A549 (cell line): ENCODE measurements at places on chromosomes 5 and 9.

DNA sequence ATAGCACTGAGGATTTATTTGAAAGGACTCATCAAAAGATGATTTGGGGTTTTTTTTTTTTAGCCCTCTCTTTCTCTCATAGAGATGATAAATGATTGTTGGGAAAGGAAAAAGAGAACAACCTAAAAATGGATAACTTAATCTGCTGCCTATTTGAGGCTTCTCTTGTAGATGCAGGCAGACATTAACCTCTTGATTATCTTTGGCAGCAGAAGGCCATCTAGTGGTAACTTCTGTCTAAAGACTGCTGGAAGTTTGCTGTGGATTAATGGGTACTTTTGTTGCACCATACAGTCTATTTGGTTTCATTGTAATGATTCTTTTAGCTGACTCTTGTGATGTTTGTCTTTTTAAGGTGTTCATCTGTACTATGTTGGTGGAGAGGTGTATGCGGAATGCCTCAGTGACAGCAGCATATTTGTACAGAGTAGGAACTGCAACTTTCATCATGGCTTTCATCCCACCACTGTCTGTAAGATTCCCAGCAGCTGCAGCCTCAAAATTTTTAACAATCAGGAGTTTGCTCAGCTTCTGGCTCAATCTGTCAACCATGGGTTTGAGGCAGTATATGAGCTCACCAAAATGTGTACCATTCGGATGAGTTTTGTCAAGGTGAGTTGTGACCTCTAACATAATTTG, 18.8 kb downstream of the SMIM32 start:
- DNase-seq = peak; percentile 72

DNA sequence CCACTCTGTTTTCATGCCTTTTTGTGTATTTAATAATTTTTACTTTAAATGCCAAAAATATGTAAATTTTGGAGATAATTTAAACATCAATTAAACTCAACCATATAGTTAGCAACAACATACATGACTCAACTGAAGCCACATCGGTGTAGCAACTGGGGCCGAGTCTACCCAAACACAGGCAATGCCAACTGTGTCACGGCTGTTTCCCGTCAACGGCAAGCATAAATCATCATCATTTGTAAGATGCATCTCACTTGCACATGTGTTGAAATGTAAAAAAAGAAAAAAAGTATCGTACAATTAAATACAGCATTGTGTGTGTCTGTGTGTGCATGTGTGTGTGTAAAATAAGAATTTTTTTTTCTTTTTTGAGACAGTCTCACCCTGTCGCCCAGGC, 160.1 kb upstream of the TAS2R1 start:
- DNase-seq = no peak

GRCh38 chr5:92800365-92800764, 780.7 kb downstream of the NR2F1-AS1 start:
- DNase-seq = no peak

- DNase-seq = no peak
Observed at GRCh38 chr9:14987858-14988257, 77.6 kb upstream of the FREM1 start.

DNA sequence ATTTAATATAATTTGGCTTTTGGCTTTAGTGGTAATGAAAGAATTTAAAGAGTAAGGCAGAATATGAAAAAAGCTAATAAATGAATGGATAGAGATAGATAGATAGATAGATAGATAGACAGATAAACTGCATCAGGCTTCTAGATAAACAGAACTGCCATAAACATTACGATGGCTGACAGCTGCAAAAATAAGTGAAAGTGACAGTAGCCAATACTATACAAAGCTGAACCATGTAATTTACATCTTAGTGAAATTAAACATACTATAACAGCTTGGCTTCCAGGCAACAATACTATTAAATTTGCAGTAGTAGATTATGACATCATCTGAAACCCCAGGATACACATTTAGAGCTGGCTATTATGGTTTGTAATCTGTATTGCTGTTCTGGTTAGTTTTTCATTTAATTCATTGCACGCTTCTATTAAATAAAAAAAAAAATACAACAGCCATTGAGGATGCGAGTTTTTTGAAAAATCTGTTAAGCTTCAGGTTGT, 1354.8 kb downstream of the PTPRD start:
- no peak for DNase-seq

DNA sequence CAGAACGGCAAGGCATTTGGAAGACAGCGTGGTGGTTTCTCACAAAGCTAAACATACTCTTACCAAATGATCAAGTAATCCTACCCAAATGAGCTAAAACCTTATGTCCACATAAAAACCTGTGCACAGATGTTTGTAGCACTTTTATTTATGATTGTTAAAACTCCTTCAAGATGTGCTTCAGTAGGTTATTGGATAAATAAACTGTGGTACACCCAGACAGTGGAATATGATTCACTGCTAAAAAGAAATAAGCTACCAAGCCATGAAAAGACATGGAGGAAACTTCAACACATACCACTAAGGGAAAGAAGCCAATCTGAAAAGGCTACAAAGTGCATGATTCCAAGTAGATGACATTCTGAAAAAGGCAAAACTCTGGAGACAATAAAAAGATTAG, 94.2 kb downstream of the FOXD1 start:
- no peak for DNase-seq

DNA sequence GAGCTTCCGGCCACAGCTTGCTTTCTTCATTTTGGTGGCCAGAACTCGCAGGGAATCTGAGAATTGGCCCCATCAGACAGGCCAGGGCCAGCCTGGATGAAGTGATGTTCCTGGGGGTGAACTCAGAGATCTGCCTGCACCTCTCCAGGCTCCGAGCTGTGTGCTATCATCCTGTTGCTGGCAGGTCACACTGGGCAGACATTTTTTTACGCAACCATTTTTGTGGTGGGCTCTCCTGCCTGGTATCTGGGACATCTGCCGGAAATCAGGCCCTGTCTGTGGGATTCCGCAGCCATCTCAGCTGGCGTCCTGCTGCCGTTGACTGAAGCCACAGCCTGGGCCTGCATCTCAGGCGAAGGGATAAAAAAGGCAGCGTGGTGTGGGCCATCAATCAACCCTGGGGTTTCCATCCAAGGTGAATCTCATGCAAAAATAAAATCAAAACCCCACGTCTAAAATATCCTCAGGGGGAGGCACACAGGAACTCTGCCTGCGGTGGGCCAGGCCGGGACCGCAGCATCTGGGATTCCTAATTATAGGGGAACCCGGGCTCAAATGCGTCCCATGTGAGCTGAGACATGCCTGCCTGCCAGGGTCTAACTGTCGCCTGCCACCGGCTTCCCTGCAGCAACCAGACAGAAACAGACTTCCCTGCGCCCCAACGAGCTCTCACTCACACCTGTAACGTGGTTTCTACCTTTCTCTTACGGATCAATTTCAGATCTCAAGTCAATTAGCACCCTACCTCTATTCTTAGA, 174.3 kb downstream of the SYK start:
- no peak for DNase-seq

DNA sequence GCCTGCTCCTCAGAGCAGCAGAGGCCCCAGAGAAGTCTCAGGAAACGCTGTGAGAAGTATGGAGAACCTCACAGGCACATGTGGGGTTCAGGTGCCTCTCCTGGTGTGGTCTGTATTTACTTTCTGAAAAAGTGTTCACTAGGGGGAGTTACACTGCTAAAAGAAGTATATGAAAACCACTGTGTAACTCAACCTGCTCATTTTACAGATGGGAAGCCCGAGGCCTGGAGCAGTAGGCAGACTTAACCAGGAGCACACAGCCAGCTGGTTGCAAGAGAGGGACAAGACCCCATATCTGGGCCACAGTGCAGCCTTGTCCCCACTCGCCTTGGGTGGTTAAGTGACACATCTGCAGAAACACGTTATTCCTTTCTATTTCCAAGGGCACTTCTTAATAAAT, 112.8 kb upstream of the SAP30L start:
- no peak for DNase-seq
